Breast epithelium (tissue), 4 donors: ENCODE measurements at places on chromosomes 12 and 14.

DNA sequence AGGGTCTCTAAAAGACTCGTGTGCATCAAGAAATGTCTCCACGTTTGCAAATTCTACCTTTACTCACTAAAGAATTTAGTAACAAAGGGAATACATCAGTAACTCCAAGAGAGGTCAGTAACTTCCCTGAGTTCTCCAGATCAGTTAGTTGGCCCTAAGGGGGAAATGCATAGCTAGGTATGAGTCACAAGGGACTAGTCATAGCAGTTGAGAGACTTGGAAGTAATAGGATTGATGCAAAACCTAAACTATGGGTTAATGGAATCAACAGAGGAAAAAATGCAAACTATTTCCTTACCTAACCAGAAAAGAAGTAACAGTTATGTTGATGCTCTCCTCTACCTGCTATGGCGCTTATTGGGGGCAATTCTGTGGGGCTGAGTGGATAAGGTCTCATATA, 148.8 kb upstream of the GARIN6 start:
- DNase-seq = no peak

DNA sequence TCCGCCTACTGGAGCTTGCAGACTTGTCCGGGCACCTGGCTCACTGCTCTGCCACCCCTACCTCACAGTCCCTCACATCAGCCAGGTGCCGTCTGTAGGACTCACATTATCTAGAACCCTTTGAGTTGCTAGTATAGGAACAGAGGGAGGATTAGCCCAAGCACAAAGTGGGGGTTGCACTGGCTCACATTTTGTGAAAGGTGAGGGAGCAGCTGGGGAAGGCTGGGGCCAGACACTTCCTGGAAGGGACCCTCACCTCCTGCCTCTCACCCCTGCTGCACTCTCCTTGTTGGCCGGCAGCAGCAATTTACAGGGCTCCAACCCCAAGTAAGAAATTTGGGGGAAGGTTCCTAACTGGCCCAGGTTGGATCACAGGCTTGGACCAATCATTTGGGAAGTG, 1031.6 kb downstream of the BCL11B start:
- DNase-seq = no peak

DNA sequence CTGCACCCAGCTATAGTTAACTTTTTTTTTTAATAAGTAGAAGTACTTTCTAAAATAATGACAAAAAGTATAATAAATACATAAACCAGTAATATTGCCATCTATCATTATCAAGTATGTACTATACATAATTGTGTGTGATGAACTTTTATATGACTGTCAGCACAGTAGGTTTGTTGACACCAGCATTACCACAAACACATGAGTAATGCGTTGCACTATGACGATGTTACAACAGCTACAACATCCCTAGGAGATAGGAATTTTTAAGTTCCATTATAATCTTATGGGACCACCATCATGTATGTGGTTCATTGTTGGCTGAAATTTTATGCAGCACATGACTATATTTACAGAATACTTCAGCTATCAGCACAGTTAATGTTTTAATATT, 62.9 kb upstream of the VSX2 start:
- DNase-seq = no peak

DNA sequence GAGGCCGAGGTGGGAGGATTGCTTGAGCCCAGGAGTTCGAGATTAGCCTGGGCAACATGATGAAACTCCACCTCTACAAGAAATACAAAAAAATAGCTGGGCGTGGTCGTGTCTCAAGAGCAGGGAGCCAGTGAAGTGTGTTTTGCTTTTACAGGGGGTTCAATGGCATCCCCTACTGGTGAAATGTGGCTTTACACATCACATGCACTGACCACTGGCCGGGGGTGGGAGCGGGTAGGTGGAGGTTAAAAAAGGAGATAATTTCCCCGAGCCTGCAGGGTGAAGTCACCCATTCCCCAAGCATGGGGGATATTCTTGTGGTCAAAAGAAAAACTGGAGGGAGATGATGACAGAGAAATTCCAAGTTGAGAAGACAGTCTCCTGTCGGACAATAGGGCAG, 63.6 kb upstream of the PWP1 start:
- DNase-seq = no peak

DNA sequence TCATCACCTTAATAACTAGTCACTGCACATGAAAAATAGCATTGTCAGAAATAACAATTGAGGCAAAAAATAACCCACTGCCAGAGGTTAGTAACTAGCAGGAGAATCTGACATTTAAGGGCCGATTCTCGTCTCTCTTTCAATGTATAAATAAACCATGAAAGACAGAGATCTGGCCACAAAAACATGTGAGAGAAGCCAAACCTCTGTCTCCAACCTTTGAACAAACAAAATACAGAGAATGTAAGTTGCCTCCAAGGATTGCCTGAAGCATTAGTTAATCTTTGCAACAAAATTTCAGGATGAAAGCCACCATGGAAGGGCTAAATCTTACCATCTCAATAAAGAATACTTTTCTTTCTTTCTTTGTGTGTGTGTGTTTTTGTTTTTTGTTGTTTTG, 257.4 kb upstream of the TMTC1 start:
- DNase-seq = no peak
